ENCODE measurements at places on chromosomes 4 and X. TPM values are rescaled to one million over a fixed set of nuclear protein-coding genes. Genes with fewer than 3 reads are reported as not detected.

BEX2 gene
- 0.38 TPM for total RNA-seq

SERPINA7 gene
- total RNA-seq: not detected

BTK gene
- total RNA-seq: 0.09 TPM

CCNQ gene
- total RNA-seq: 40.9 TPM

FATE1 gene
- not detected for total RNA-seq

AKAP14 gene
- not detected for total RNA-seq

UGT8 gene
- total RNA-seq: not detected

PFKFB1 gene
- not detected for total RNA-seq

MAGEE1 gene
- 0.85 TPM for total RNA-seq

TSPAN6 gene
- total RNA-seq: 40.5 TPM

MAGEB16 gene
- total RNA-seq: not detected

SUPT20HL2 gene
- total RNA-seq: not detected

ARMCX4 gene
- total RNA-seq: 4.5 TPM

SSX2 gene
- not detected for total RNA-seq

GAB3 gene
- total RNA-seq: 5.2 TPM

SHOX gene
- total RNA-seq: not detected

KCNIP4 gene
- not detected for total RNA-seq

RAB41 gene
- not detected for total RNA-seq

IGFBP7 gene
- total RNA-seq: 483 TPM

USP51 gene
- 0.75 TPM for total RNA-seq

TRAPPC11 gene
- total RNA-seq: 36.1 TPM

PAGE2 gene
- total RNA-seq: not detected

DCAF4L1 gene
- 0.09 TPM for total RNA-seq

BCLAF3 gene
- 3.3 TPM for total RNA-seq

SLC10A4 gene
- total RNA-seq: not detected

SOWAHB gene
- under 0.01 TPM for total RNA-seq

BTC gene
- not detected for total RNA-seq

MGARP gene
- 32.9 TPM for total RNA-seq

HTN1 gene
- not detected for total RNA-seq

YY2 gene
- total RNA-seq: 1.1 TPM

USP17L15 gene
- total RNA-seq: not detected

PIN4 gene
- total RNA-seq: 22.6 TPM

AMBN gene
- total RNA-seq: not detected

CCSER1 gene
- total RNA-seq: 4.4 TPM

TLL1 gene
- total RNA-seq: 7.4 TPM

VEGFD gene
- 0.09 TPM for total RNA-seq

PPP1R2C gene
- total RNA-seq: not detected

PNMA6A gene
- total RNA-seq: 0.99 TPM

HS6ST2 gene
- total RNA-seq: 0.36 TPM

ABCG2 gene
- 1.7 TPM for total RNA-seq

KLHL13 gene
- 3.1 TPM for total RNA-seq

S100G gene
- total RNA-seq: not detected

SERTM2 gene
- not detected for total RNA-seq

PRIMPOL gene
- total RNA-seq: 14.0 TPM

GDPD2 gene
- not detected for total RNA-seq

PAK3 gene
- total RNA-seq: 0.94 TPM

ERAS gene
- not detected for total RNA-seq

JCHAIN gene
- total RNA-seq: not detected

KDR gene
- total RNA-seq: 144 TPM

RNF128 gene
- not detected for total RNA-seq

FDCSP gene
- not detected for total RNA-seq

GAGE12H gene
- not detected for total RNA-seq
